ENCODE measurements at places on chromosomes 16 and 17.
A peak's percentile ranks its signal among the peaks of the same experiment; 100 is the strongest.

GRCh38 chr16:71230122-71230845, at the start of gene HYDIN:
HYDIN (minus strand) TSS chr16:71230722; CDS start chr16:71186895, 43,827 bp downstream.
- DNase-seq: peak; percentile 30

GRCh38 chr16:53456625-53457024, 22.4 kb downstream of the RBL2 start:
- no peak for DNase-seq

- no peak for DNase-seq
These were observed 2.1 kb downstream of the HCRT start for GRCh38 chr17:42182927-42183734.

DNA sequence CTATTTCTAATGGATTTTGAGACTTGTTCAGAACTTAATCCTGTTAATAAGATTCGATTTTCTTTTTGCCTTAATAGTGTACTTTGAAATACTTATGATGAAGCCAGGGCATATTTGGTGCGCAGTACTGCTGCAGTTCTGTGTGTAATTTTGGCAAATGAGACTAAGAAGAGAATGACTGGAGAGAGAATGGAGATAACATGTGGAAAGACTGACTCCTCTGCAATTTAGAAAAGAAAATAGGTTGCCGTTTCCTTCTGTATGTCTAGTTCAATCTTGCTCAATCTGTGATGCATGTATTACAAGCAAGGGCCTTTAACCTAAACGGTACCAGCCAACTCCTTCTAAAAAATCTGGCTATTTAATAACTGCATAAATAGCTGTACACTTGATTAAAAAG, 285.1 kb upstream of the CDH11 start:
- no peak for DNase-seq

GRCh38 chr16:77327717-77328116, 107.1 kb downstream of the ADAMTS18 start:
- no peak for DNase-seq

- no peak for DNase-seq
These were observed 452.0 kb downstream of the NPIPA7 start for GRCh38 chr16:16830973-16831372.

- no peak for DNase-seq
These were observed 727 bp downstream of the CORO7 start for GRCh38 chr16:4415538-4416199.

GRCh38 chr16:874366-875181, 74.0 kb upstream of the GNG13 start:
- no peak for DNase-seq

- no peak for DNase-seq
These were observed 15.3 kb upstream of the TXNDC11 start for GRCh38 chr16:11757671-11758545.

- DNase-seq: no peak
These were observed 68.2 kb downstream of the VAT1L start for GRCh38 chr16:77856438-77857160.

- DNase-seq: no peak
These were observed 78.1 kb upstream of the XYLT1 start for GRCh38 chr16:17548825-17549224.

DNA sequence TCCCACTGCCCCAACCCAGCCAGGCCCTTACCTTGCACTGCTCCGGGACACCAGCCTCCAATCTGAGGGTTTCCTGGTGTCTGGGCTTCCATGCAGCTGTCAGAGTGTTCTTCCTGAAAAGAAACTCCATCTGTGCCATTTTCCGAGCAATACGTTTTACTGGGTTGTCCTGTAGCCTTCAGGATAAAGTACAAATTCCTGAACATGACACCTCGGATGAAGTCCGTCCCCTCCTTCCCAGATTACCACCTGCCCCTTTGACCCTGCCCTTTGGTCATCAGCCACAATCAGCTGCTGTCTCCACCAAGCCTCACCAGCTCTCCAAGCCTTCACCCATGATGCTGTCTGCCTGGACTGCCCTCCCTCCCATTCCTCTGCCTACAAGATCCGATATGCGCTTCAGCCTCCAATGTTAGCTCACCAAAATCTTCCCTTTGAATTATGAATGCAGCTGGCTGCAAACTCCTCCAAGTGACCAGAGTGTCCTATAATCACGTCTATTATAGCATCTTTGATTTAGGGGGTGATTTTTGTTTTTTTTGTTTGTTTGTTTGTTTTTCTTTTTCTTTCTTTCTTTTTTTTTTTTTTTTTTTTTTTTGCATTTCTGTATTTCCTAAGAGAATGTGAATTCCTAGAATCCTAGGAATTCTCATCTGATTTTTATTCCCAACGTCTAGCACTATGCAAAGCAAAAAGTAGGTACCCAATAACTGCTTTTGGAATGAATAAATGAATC, 60.6 kb upstream of the KIFC3 start:
- DNase-seq: no peak

DNA sequence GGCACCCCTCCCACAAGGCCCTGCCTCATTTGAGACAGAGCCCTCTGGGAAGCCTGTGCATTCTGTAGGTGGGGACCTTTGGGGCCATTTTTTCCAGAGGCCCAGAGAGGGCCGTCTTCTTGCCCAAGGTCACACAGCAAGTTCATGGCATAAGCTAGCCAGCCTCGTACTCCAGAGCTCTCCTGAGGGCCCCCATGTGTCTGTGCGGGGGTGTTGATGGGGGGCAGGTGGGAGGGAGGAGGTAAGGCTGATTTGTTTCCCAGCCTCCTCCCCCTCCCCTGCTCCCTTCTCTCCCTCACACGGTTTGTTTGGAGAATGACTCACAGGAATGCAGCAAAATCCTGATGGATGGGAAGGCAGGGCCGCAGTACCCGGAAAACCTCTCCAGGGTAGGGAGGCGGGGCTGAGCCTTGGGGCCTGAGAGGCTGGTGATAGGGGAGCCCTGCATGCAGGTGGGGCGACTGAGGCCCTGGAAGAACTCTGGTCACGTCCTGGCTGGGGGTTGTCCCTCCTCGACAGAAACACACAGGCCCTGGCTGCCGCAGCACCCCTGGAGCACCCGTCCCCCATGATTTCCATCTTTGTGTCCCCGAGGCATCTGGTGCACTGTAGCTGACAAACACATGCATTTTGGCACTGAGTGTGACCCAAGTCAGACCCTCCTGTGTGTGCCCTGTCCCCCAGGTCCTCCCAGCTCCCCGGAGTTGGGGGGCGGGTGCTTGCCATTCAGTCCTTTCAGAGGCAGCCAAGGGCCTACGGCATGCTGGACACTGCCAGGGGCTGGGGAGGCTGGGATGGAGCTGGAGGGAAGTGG, 29.7 kb downstream of the RAI1 start:
- peak; percentile 80 for DNase-seq

DNA sequence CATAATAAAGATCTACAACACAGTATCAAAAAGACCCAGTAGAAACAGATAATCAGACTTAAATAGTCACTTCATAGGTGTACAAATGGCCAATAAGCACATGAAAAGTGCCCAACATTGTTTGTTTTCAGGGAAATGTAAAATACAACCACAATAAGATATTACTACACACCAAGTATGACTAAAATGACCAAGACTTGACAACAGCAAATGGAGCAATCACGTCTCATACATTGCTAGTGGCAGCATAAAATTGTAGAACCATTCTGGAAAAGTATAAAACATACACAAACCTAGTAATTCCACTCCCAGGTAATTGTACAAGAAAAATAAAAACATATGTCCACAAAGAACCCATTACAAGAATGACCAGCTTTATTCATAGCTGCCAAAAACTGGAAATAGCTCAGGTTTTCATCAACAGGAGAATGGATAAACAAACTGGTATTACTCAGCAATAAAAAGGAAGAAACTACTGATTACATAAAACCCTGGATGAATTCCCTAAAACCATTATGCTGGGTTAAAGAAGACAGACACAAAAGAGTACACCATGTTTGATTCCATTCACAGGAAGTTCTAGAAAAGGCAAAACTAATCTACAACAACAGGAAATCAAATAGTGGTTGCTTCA, 85.6 kb downstream of the TTC19 start:
- no peak for DNase-seq

GRCh38 chr17:14320734-14321475, 20.0 kb downstream of the HS3ST3B1 start:
- DNase-seq: no peak

- DNase-seq: no peak
These were observed 49.9 kb upstream of the CPNE2 start for GRCh38 chr16:57042157-57043111.

GRCh38 chr16:4944333-4945281, 7.7 kb upstream of the PPL start:
- DNase-seq: peak; percentile 45

- no peak for DNase-seq
These were observed 136.7 kb upstream of the HS3ST2 start for GRCh38 chr16:22677024-22677830.

DNA sequence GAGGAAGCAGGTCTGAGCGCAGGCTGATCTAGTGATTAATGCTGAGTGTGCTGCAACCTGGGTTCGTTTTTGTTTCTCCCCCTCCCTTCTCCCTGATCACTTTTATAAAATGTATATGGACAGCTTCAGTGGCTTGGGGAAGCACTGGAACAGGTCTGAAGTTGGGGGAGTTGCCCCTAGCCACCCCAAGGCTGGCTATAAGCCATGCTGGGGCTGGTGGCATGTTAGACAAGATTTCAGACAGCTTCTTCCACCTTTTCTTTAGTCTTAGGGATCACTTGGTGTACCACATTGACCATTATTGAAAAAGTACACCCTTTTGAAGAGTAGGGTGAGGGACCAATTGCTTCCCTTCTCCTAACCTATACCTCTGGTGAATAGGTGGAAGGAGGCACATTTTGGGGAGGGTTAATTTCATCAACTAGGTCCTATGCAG, 3.8 kb upstream of the VAC14 start:
- DNase-seq: no peak

DNA sequence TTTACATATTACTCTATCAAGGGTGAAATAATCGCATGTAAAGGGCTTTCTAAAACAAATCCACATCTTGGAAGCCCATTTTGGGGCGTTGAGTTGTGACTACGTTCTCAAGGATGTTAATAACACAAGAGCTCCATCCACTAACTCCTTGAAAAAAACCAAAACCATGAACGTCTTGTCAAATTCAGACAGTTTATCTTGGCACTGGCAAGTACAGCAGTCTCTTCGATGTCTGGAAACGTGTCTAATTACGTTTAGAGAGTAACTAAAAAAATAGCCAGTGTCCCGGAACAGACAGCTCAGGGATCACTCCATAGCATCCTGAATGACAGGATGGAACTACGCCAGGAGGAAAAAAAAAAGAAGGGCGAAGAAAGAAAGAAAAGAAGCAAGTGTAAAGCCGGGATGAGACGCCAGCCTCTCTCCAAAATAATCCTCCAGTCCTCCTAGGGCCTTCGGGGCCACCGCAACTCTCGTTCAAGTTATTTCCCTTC, 954 bp downstream of the MYO1D start:
- peak; percentile 44 for DNase-seq

- peak; percentile 14 for DNase-seq
These were observed 602.5 kb upstream of the SALL1 start for GRCh38 chr16:51753467-51754127.

DNA sequence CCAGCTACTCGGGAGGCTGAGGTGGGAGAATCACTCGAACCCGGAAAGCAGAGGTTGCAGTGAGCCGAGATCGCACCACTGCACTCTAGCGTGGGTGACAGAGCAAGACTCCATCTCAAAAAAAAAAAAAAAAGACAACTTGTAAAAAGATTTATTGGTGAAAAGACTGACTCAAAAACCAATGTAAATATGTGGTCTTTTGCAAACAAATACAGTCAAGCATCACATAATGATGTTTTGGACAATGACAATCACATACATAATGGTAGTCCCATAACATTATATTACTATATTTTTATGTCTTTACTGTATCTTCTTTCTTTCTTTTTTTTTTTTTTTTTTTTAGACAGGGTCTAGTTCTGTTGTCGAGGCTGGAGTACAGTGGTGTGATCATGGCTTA, 8.3 kb downstream of the CRLF3 start:
- DNase-seq: no peak

- no peak for DNase-seq
These were observed 962.1 kb upstream of the EEF2KMT start for GRCh38 chr16:6059671-6060070.

GRCh38 chr17:50263331-50264262, 10.7 kb upstream of the TMEM92 start:
- no peak for DNase-seq

DNA sequence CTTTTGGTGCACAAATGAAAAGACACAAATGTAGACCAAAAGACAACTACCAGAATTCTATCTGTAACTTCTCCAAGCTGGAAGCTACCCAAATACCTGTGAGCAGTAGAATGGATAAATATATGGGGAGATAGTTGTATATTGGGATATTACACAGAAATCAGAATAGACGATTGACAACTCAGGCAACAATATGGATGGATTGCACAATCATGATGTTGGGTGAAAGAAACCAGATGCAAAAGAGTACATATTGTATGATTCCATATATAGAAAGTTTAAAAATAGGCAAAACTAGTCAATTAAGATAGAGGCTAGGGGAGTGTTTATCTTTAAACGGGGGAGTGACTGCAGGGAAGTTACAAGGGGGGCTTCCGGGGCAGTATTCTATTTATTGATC, 77.5 kb upstream of the NKD1 start:
- no peak for DNase-seq

GRCh38 chr16:15990902-15991301, 41.5 kb downstream of the ABCC1 start:
- no peak for DNase-seq

- DNase-seq: no peak
These were observed 63.4 kb downstream of the GTF3C1 start for GRCh38 chr16:27486344-27486743.

GRCh38 chr16:75535901-75536300, at the start of gene CHST5:
CHST5 (minus strand) TSS chr16:75536108; CDS start chr16:75530384, 5,724 bp downstream.
- no peak for DNase-seq

DNA sequence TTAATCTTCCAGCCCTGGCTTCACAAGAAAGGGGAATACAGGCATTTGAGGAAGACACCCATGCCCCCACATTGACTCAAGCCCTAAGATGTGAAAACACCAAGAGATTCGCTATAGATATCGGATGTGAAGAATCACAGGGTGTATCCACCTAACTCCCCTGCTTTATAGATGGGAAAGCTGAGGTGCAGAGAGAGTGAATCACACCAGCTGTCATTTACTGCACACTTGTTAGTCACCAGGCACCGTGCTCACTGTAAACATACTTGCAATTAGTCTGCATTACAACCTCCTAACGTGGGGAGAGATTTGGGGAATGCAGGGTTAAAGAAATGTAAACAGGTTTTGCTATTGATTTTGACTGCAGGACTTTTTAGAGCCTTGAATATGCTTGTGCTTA, 325.5 kb downstream of the C16orf95 start:
- DNase-seq: no peak

GRCh38 chr16:4220358-4220757, 21.5 kb downstream of the SRL start:
- no peak for DNase-seq

- DNase-seq: no peak
These were observed 1128.6 kb downstream of the CDH8 start for GRCh38 chr16:60907645-60908044.

DNA sequence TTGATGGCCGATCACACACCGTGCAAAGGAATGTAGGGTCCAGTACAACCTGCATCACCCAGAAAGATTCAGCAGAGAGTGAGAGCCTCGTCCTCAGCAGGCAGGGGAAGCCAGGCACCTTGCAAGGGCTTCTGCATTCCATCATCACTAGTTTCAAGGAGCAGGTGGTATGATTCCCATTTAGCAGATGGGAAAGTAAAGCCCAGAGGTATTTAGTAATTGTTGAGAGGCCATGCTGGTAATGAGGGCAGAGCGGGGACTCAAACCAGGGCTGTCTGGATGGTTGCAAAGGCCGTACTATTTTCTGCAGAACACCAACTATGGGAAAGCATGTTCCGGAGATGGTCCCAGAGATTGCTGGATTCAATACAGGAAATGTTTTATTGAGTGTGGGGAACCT, 65.8 kb upstream of the MRTFB start:
- DNase-seq: no peak

All from NCI-H510A treated with DMSO at 0.1 percent for 48 hours (cell line).